ENCODE measurements at places on chromosomes 6 and 20.

GRCh38 chr20:64146301-64146935, 17.8 kb upstream of the MYT1 start:
- DNase-seq, result no peak

GRCh38 chr20:48983423-48984400, 62.2 kb downstream of the ARFGEF2 start:
- DNase-seq, result no peak

GRCh38 chr6:73182021-73182607, 43.2 kb downstream of the KHDC1L start:
- DNase-seq, result no peak

DNA sequence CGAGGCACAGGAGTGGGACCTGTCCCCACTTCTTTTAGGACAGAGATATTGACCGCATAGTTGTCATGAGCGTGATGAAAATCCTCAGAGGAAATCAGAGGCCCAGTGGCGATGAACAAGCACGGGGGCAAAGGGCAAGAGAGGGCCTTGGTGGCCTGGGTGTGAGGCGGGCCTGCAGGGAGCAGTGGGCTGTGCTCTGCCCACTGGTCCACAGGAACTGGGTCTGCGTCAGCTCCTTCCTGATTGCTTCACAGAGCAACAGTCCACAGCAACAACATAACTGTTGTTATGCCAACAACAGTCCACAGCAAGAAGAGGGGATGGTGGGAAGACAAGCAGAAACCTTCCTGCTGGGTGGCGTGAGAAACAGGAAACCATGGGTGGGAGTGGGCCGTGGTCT, 335.6 kb downstream of the ZFAND3 start:
- no peak for DNase-seq

- DNase-seq, result no peak
Observed at GRCh38 chr6:147023581-147023980, 180.6 kb upstream of the STXBP5 start.

DNA sequence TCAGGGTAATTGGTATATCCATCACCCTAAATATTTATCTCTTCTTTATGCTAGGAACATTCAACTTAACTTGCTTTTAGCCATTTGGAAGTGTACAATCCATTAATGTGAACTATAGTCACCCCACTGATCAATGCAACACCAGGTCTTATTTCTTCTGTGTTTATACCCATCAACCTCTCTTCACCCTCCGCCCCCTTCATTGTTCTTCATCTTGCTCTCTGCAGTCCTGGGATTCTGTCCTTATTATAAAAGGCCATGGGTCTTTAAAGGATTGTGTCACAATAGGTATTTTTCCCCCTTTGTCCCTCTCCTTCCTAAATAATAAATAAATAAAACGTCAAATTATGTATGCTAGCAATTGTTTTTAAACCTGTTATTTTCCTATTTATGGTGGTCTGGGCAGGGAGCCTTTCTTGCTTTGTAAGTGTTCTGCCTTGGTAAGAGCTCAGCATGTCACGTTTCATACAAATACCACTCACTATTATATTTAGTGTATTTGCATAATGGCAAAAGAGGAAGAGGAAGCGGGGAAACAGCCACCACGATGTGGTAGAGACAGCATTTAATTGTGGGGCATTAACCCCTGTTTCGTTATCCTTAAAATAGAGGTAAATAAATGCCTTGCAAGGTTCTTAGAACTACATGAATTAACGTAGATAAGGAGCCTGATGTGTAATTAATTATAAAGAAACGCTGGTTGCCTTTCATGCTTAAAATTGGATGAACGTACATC, 1.9 kb downstream of the ABRACL start:
- DNase-seq, result no peak

GRCh38 chr6:80792151-80792550, 685.7 kb downstream of the BCKDHB start:
- no peak for DNase-seq

DNA sequence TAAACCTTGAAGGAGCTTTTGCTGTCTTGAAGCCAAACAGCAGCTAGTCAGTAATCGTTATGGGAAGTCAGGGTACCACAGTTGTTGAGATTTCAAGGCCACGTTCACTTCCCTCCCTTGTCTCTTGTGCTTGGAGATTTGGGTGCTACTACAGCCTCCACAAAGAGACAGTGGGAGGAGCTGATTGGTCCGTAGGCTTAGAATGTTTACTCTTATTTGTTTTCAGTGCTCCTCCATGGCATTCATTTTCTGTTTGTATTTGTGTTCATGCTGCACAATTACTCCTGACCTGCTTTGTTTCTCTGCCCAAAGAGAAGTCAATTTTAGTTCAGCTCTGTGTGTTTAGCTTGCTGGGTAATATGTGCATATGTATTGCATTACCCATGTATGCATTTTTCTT, 147.7 kb downstream of the PRL start:
- peak; percentile 1 for DNase-seq

- DNase-seq, result no peak
Observed at GRCh38 chr6:55379471-55379870, 52.2 kb downstream of the GFRAL start.

DNA sequence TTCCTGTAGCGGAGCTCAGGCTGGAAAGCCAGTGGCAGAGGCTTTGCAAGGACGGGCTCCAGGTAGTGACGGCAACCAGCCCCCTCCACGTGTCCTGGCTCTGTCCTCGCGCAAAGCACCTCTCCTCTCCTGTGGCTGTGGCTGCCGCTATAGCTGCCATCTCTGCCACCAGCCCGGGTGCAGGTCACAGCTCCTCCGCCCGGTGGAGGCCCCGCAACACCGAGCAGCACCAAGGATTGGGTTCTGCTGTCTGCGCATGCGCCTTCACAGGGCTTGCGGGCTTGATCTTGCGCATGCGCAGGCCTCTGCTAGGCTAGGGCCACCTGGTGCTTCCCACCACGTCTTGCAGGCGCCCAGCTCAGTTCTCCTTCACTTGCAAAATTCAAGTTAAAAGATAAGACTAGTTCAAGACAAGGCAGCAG, 625.4 kb downstream of the QKI start:
- no peak for DNase-seq

GRCh38 chr6:10690651-10691445, 3.6 kb downstream of the C6orf52 start:
- DNase-seq, result no peak

DNA sequence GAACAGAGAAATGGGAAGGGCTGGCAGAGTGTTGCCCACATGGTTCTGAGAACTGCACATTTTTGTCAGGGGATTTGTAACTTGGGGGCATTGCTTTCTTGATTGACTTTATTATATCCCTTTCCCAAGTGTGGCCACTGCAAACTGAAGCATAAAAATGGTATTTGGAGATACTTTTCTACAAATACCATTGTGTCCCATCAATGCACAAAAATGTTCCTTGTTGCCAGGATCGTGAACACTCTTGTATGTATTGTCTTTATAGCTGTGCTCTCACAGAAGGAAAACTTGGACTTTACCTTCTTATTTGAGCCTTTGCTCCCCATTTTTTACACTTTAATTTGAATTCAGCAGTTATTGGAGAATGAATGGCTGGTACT, 57.1 kb upstream of the C20orf144 start:
- DNase-seq, result no peak

GRCh38 chr20:4802527-4802926, 80.8 kb downstream of the PRND start:
- DNase-seq, result no peak
